ENCODE measurements at places on chromosomes 6 and 20. TPM values are rescaled to one million over a fixed set of nuclear protein-coding genes. Genes with fewer than 3 reads are reported as not detected.

GRCh38 chr6:34098045-34098936 lies 47.6 kb downstream of the GRM4 start:
- DNase-seq = no peak
- peaks cover 9% of the 10 kb centered on the region for H3K4me1 ChIP-seq
- no peak overlapping the region for H3K27ac ChIP-seq
- no peaks in the 10 kb centered on the region for H3K36me3 ChIP-seq

Gene OR2B2
- not detected for total RNA-seq

DNA sequence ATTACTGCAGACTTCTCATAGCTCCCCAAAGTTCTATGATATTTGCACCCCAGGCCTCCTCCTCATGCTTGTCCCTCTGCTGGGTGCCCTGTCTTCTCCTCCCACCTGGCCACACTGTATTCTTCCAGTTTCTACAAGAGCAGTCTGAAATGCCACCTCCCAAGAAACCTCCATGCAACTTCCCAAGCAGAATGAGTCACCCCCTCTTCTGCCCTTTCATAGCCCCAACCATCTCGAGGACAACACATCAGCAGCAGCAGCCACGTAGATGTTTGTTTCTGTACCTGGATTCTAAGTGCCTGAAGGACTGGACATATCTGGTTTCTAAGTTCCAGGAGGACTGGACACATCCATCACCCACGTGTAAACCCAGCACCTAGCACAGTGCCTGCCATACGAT lies 6.6 kb upstream of the ULBP2 start:
- H3K36me3 ChIP-seq = no peaks in the 10 kb centered on the region
- peaks cover 38% of the 10 kb centered on the region for H3K4me1 ChIP-seq
- peaks cover 88% of the 10 kb centered on the region for H3K27me3 ChIP-seq
- peak; percentile 12 for DNase-seq
- no peak overlapping the region for H3K27ac ChIP-seq

Gene EBF4
- total RNA-seq = 1.3 TPM

DNA sequence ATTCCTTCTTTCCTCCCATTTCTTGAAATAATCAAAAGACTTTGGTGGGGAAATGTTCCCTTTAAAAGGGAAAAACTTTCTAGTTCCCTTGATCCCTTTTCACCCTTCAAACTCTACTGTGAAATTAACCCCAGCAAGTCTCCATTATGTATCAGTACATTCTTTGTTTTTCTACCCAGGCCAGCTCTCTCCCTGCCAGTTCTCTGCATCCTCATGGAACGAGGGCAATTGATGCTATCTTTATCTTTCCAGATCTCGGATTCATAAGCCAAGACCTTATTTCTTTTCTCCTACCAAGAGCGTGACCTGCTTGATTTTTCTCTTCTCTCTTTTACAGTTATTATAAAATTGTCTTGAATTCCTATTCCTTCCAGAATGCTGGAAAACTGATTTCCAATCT lies 75.8 kb downstream of the ADGRB3 start:
- no peaks in the 10 kb centered on the region for H3K27me3 ChIP-seq
- H3K4me3 ChIP-seq = no peak overlapping the region
- H3K36me3 ChIP-seq = no peaks in the 10 kb centered on the region
- DNase-seq = no peak
- no peaks in the 10 kb centered on the region for H3K4me1 ChIP-seq

GRCh38 chr20:58893355-58894120 lies 41.0 kb downstream of the GNAS start:
- peaks cover 50% of the 10 kb centered on the region for H3K4me1 ChIP-seq
- H3K27me3 ChIP-seq = no peaks in the 10 kb centered on the region
- peaks cover 48% of the 10 kb centered on the region for H3K36me3 ChIP-seq
- H3K27ac ChIP-seq = peak overlapping the region; percentile 83
- peak; percentile 80 for DNase-seq

GRCh38 chr6:136961848-136962247 lies 39.7 kb downstream of the SLC35D3 start:
- DNase-seq = no peak
- H3K27me3 ChIP-seq = peaks cover 49% of the 10 kb centered on the region
- H3K4me1 ChIP-seq = peaks cover 4% of the 10 kb centered on the region

Gene NR2E1
- not detected for total RNA-seq

Gene NNAT
- total RNA-seq = not detected

- DNase-seq = no peak
- H3K27me3 ChIP-seq = peaks cover 81% of the 10 kb centered on the region
- peaks cover 12% of the 10 kb centered on the region for H3K4me1 ChIP-seq
- no peak overlapping the region for H3K27ac ChIP-seq
- H3K4me3 ChIP-seq = peak overlapping the region; percentile 59
Measured at GRCh38 chr6:88166493-88167351, 575 bp upstream of the CNR1 start.

DNA sequence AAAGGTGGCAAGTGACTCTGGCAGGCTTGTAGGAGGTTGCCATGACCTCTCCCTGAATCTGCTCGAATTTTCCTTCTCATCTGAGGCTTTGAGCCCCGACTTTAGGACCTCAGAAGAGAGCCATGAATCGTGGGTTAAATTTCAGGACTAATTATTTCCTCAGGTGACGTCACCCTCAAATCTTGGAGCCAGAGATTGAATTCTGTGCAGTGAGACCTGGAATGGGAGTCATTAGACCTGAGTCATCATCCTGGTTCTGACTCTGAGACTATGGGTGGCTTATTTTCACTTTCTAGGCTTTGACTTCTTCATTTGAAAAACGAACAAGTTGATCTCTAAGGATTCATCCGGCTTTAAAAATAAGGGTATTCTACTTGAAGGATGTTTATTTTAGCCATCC lies 48.5 kb upstream of the PDYN start:
- no peak for DNase-seq
- no peaks in the 10 kb centered on the region for H3K4me1 ChIP-seq
- no peak overlapping the region for H3K27ac ChIP-seq
- H3K4me3 ChIP-seq = no peak overlapping the region
- H3K27me3 ChIP-seq = peaks cover 30% of the 10 kb centered on the region

- no peak overlapping the region for H3K4me3 ChIP-seq
- no peak overlapping the region for H3K27ac ChIP-seq
- DNase-seq = no peak
- peaks cover 1% of the 10 kb centered on the region for H3K36me3 ChIP-seq
- peaks cover 18% of the 10 kb centered on the region for H3K27me3 ChIP-seq
- H3K4me1 ChIP-seq = no peaks in the 10 kb centered on the region
Measured at GRCh38 chr6:36559011-36559793, 11.9 kb upstream of the STK38 start.

- peaks cover 2% of the 10 kb centered on the region for H3K27me3 ChIP-seq
- H3K36me3 ChIP-seq = peaks cover 2% of the 10 kb centered on the region
- H3K27ac ChIP-seq = no peak overlapping the region
- H3K4me1 ChIP-seq = peaks cover 12% of the 10 kb centered on the region
- H3K4me3 ChIP-seq = no peak overlapping the region
Measured at GRCh38 chr6:139887275-139887674, 512.8 kb upstream of the CITED2 start.

Gene STMND1
- not detected for total RNA-seq

DNA sequence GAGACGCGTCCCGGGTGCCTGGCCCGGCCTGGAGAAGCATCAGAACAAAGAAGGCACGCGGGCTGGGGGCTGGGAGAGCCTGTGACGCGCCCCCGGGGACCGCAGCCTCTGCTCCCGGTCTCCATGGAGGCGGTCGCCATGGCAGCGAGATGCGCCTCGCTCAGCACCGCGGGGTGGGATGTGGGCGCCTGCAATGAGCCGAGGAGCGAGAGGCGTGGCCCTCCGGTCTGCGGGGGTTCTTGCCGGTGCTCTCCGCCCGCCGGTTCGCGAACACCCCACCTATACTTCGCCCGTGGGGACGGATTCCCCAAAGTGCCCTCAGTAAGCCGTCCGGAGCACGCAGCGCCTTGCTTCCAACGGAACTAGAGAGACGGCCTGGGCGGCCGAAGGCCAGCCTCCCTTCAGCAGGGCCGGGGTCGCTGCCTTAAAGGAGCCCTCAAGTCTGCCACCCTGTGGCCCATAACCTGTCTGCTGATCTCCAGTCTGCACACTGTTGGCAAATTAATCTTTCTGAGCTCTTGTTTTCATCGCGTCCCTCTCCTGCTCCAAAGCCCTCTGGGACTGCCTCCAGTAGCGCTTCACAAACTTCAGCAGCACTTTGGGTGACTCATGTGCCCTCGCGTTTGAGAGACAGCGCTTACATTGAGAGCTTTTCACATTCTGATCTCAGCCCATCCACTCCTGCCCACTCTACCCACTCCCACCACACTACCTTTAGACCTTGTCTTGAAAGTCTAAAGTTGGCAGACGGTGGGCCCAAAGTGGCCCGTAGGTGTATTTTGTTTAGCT lies 983 bp upstream of the ADISSP start:
- no peaks in the 10 kb centered on the region for H3K36me3 ChIP-seq
- H3K27ac ChIP-seq = peak overlapping the region; percentile 88
- H3K4me1 ChIP-seq = peaks cover 23% of the 10 kb centered on the region
- H3K27me3 ChIP-seq = peaks cover 9% of the 10 kb centered on the region

- no peak for DNase-seq
- no peak overlapping the region for H3K27ac ChIP-seq
Measured at GRCh38 chr6:25181923-25182322, 97.3 kb upstream of the CARMIL1 start.

DNA sequence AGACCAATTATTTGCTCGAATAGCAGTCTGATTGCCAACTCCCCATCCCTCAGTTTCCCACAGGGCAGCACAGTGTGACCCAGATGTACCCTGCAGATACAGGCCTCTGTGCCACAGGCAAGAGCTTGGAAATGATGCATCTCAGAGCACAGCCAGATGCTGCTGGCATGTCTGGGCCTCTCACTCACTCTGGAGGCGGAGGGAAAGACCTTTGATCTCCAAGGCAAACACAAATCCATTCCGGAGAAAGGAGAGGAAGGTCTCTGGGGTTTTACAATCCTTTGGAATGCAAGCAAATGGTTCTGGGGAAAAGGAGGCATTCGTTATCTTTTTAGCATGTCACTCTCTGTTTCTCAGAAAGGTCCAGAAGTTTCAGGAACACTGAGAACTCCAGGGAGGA lies 74.2 kb downstream of the RIOK1 start:
- H3K4me3 ChIP-seq = no peak overlapping the region
- DNase-seq = no peak
- no peaks in the 10 kb centered on the region for H3K36me3 ChIP-seq
- H3K27me3 ChIP-seq = peaks cover 17% of the 10 kb centered on the region

Gene BCL2L1
- total RNA-seq = 69.8 TPM

DNA sequence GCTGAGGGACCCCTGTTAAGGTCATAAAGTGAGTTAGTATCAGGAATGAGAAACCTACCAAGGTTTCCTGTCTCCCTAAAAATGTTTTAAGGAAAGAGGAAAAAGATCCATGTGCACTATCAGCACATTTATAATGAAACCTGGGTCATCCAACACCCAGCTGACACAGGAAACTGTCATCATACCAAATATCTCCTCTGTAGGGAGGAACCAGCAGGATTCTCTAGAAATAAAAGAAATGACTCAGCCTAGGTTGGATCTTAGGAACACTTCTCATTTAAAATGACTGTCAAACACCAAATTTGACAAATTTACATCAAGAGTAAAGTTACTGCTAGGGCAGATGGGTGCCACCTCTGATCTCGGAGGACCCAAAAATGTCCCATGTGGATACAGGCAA lies 21.7 kb downstream of the GFOD1 start:
- H3K4me1 ChIP-seq = peaks cover 48% of the 10 kb centered on the region
- H3K36me3 ChIP-seq = peaks cover 19% of the 10 kb centered on the region
- no peaks in the 10 kb centered on the region for H3K27me3 ChIP-seq

DNA sequence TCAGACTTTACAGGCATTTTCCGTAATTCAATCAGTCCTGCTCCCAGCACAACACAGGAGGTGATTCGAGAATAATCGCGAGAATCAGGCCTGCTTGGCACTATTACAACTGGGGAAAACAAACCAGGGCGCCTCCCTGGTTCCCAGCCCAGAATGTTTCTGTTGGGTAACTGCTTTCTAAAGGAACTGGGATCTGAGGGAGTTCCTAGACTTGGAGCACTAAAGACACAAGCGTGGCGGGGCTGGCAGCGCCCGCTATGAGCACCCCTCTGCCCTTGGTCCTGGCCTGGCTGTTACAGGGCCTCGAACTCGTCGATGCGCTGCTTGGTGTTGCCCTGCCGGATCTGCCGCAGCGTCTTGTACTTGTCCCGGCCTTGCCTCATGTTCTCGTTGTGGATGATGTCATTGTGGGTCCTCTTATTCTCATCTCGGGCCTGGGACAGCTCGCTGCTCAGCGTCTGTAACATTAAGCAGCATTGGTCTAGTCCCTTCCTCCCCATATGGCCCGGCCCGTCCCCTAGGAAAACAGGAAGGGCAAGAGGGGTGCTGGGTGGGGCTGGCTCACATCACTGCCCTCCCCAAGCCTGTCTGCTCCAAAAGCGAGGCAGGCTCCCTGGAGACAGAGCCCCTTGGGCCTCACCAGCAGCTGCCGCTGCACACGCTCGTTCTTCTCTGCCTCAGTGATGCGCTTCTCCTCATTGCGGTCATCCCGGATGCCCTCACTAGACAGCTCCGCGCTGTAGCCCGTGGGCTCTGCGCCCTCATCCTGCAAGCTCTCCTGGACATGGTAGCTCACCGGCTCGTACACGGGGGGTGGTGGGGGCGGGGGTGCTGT lies 52.3 kb downstream of the EZR start:
- no peaks in the 10 kb centered on the region for H3K27me3 ChIP-seq
- H3K27ac ChIP-seq = peak overlapping the region; percentile 20
- H3K4me3 ChIP-seq = no peak overlapping the region
- H3K36me3 ChIP-seq = peaks cover 70% of the 10 kb centered on the region
- no peak for DNase-seq
- no peaks in the 10 kb centered on the region for H3K4me1 ChIP-seq

- H3K4me3 ChIP-seq = no peak overlapping the region
- no peak overlapping the region for H3K27ac ChIP-seq
- no peaks in the 10 kb centered on the region for H3K4me1 ChIP-seq
- DNase-seq = no peak
- H3K27me3 ChIP-seq = no peaks in the 10 kb centered on the region
Measured at GRCh38 chr6:165488624-165489295, 174.3 kb downstream of the PDE10A start.

Gene GOPC
- total RNA-seq = 25.0 TPM

DNA sequence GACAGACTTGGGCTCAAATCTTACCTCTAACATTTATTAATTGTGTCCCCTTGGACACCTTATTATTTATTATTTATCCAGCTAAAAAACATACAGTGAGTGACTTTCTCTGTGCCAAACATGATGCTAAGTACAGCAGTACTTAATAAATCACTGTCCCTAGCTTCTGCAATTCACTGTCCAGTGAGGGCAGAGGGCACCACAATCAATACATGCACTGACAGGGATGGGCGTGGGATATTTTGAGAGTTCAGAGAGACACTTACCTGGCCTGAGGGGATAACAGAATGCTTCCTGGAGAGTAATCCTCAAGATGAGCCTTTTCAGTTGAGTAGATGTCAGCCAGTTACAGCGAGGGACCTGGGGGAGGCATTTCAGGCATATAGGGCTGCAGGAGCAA lies 9.3 kb upstream of the TAAR2 start:
- H3K27ac ChIP-seq = no peak overlapping the region
- peaks cover 52% of the 10 kb centered on the region for H3K27me3 ChIP-seq
- no peak for DNase-seq
- no peaks in the 10 kb centered on the region for H3K4me1 ChIP-seq

Gene PNLDC1
- 0.75 TPM for total RNA-seq

DNA sequence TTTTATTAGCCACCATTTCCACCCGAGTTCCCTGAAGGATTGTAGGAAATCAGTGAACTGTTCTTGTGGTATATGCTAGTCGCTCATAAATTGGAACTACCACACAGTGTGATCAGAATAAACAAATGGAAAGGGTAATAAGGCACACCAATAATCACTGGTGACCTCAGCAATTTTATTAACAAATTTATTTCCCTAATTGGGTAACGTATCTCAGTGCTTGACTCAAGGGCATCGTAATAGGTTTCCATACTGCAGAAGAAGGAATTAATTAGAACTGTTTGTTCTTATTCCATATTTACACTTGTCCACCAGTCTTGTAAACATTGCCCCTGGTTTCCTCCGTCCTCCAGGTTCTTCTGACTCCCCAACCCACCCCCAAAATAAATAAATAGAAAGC lies 10.0 kb upstream of the UQCC2 start:
- no peaks in the 10 kb centered on the region for H3K36me3 ChIP-seq
- H3K4me3 ChIP-seq = no peak overlapping the region
- H3K27ac ChIP-seq = no peak overlapping the region
- DNase-seq = no peak
- peaks cover 54% of the 10 kb centered on the region for H3K27me3 ChIP-seq

Gene LGSN
- 0.18 TPM for total RNA-seq
